ENCODE measurements at places on chromosomes 13 and 19. TPM values are rescaled to one million over a fixed set of nuclear protein-coding genes. Genes with fewer than 3 reads are reported as not detected.

DNA sequence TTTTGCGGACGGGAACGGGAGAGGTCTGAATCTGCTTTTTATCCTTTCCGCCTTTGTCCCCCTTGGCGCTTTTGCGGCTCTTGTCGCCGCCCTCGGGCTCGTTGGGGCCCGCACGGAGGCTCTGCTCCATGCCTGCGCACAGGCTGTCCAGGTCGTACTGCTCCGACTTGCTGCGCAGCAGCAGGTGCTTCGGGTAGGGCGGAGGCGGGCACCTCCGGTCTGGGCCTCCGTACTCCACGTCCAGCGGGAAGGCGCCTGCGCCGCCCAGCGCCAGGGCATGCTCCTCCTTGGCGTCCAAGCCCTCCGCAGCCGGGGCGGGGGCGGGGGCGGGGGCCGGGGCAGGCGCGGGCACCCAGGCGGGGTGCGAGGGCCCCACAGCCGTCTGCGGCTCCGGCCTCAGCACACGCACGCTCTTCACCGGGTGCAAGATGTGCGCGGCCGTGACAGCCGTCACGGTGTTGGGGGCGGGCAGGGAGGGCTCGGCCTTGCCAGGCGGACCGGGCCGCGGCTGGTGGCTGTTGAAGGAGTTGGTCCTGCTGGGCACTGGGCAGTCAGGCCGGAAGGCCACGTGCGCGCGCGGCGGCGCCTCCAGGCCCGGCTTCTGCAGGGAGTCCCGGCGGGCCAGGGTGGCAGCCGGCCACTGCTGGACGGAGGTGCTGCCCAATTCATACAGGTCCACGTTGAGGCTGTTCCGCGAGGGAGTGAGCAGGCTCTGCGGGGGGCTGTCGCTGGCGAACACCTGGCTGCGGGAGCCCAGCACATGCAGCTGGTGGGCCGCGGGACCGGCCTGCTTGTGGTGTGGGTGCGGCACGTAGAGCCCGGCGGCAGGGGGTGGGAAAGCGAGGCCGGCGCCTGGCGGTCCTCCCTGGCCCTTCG, 73.1 kb downstream of the LATS2 start:
- no peak for DNase-seq

DNA sequence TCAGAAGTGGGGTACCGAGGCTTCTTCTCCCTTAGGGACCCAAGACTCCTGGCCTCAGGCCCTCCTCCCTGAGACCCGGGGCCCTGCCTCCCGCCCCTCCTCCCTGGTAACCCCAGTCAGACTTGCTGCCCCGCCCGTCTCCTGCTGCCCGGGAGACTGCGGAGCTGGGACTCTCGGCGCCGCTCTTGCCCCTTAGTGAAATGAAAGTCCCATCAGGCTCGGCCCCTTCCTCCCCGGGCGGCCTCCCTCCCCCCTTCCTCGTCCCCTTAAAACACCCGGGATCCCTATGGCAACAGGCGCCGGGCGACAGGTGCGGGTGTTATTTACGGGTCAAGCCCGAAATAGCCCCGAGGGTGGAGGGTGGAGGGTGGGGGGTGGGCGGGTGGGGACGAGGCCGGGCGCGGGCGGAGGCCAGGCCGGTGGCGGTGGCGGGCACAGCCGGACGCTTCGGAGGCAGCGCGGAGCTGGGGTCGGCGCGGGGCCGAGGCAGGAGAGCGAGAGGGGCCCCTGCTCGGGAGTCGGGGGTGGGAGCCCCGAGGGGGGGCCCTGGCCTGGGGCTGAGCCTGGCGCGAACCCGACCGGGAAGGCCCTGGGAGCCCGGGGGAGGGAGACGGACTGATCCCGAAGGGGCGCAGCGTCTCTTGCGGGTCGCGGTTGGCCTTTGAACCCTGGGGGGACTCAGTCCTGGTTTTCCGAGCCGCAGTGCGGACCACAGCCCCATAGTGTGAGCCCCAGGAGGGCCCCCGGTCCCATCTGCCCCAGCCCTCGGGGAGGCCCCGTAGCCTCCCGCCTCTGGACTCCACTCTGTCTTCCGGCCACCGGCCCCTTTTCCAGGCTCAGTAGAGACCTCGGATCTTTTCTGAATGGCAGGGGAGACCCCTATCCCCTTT, at the start of gene CACNG6:
Gene CACNG6 (plus strand): TSS at position 414 of the 890 bp plus-strand sequence. CDS start 1,241 bp downstream, outside the sequence.
- peak; percentile 41 for DNase-seq

CEACAM3 gene
- not detected for total RNA-seq

GRCh38 chr19:56360841-56361240, 32.5 kb downstream of the ZNF582 start:
- DNase-seq, result peak; percentile 38

DNA sequence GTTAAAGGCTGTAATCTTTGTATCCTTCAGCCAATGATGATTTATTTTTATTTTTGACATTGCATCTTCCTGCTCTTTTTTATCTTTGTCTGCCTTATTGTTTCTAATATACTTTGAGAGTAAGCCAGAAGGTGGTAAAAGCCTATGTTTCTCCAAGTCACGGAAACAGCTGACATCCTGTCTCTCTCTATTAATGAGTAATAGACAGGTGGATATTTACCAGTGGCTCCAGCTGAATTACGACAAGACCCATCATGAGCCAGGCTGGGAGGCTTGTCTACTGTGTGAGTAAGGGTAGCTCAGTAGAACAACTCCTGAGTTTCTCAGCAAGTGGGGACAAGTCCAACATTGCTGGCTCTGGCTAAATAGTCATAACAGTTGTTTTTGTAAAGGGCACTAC, 166.6 kb downstream of the NDFIP2 start:
- DNase-seq, result peak; percentile 85

- DNase-seq, result no peak
Observed at GRCh38 chr13:106048386-106048785, 487.1 kb downstream of the EFNB2 start.

DNA sequence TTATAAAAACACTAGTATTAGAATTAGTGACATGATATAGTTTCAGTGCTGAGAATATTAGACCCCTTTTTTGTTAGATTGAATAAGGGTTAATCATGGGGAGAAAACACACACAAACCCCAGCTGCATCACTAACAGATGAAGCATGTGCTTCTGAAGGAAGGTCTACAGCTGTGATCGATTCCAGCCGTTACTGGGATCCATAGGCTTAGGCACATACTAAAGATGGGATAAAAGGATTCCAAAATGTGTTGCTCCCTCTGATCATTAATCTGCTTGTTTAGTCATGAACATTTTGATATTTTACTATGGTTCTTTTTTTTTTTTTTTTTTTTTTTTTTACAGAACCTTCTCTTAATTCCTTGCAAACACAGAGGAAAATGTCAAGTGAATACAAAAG, 1591.3 kb downstream of the EFNB2 start:
- DNase-seq, result no peak

IGFL1 gene
- total RNA-seq, result not detected

DNA sequence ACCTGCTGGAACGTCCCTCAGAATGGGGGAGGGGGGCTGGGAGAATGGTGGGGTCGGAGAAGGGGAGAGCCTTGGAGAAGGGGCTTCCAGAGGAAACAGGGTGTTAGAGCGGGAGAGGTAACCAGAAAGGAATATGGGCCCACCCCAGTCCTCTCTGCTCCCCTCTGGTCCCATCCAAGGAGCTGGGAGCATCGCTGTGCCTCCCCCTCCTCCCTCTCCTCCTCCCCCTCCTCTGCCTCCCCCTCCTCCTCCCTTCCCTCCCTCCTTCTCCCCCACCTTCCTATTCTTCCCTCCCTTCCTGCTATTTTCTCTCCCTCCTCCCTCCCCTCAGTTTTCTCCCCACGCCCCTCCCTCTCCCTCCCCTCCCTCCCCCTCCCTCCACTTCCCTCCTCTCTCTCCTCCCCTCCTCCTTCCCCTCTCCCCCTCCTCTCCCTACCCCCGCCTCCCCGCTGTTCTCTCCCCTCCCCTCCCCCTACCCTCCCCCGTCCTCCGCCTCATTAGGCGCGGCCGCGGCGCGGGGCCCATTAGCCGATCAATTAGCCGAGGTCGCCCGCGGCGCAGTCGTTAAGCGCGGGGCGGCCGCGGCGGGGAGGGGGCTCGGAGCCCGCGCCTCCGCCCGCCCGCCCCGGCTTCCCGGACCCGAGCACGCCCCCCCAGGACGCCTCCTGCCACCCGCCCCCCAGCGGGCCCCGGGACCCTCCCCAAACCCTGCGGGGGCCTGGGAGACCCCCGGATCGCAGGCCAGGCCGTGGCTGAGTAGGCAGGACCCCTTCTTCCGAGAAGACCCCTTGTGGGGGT, 15.4 kb downstream of the TLE5 start:
- no peak for DNase-seq

- peak; percentile 26 for DNase-seq
Observed at GRCh38 chr19:47230054-47230920, 712 bp downstream of the BBC3 start.

DNA sequence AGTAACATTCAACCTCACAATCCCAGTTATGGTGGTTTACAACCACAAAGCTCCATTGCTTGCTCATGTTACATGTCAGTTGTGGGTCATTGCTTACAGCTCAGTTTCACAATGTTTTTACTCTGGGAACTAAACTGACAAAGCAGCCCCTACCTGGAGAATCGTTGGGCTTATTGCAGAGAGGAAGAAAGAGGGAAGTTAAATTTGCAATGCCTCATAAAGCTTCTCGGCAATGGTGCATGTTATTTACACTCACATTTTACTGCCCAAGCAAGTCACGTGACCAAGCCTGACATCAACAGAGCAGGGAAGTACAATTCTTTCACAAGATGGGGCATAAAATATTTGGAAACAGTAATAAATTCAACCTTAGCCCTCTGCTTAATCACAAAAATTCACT, 441.6 kb downstream of the TDRD3 start:
- no peak for DNase-seq

AMER2 gene
- total RNA-seq, result not detected

DNA sequence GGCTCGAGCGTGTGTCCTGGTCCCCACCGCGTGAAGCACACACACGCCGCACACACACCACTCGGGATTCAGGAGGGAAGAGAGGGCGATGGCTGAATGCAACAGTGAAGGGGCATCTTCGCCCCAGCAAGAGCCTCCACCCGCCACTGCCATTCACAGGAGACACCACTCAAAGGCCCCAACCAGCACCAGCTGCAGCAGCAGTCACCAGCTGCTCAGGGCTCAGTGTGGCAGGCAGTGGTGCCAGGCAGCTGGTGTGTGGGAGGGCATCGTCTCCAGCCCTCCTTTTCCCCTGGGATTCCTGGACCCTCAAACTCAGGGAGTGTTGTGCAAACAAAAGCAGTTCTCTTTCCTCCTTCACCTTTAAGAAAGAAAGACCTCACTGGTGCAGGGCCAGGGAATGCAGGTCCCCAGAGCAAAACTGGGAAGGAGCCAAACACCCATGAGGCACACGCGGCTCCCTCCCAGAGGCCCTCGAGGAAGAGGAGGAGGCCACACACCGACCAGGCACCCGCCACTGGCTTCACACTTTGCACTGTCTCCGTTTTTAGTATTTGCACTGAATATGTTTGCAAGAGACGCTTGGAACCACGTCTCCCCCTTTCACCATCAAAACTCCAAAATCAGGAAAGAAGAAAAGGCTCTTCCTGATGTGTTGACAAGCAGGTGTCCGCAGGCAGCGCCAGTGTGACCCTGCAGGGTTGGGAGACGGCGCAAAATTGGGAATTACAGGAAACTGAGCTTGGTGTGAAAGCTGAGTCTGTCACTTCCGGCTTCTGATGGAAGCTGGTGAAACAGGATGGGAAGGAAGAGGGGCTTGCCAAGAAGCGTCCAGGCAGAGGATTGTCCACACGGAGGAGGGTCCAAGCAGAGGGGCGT, 26.4 kb upstream of the F7 start:
- peak; percentile 32 for DNase-seq

SHISA2 gene
- 65.7 TPM for total RNA-seq

- DNase-seq, result no peak
Observed at GRCh38 chr19:34499155-34499834, 17.7 kb downstream of the WTIP start.
